ENCODE measurements at places on chromosomes 7 and 10. TPM values are rescaled to one million over a fixed set of nuclear protein-coding genes. Genes with fewer than 3 reads are reported as not detected.

MYH16 gene
- total RNA-seq: under 0.01 TPM

AGR2 gene
- not detected for total RNA-seq

SPACDR gene
- total RNA-seq: 0.36 TPM

- DNase-seq: no peak
Observed at GRCh38 chr7:55563596-55564325, 8.5 kb downstream of the VOPP1 start.

ORAI2 gene
- 57.5 TPM for total RNA-seq

FOXI2 gene
- total RNA-seq: not detected

- DNase-seq: no peak
Observed at GRCh38 chr10:129910861-129911260, 53.2 kb downstream of the EBF3 start.

FXYD4 gene
- total RNA-seq: not detected

DNA sequence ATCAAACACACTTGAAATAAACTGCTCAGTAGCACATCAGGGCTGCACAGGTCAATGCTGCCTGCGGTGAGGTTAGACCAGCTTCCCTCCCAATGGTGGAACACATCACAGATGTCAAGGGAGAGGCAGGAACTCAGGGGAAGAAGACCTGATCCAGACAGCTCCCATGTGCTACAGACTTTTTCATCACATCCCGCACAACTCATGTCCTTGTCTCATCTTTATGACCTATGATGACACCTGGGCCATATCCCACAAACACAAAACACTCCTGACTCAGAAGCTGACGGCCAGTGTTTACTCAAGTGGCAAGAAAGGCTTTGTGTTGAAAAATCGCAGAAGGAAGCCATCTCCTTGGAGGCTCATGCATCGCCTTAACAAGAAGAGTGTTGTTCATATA is 91.6 kb downstream of the HTR5A start:
- DNase-seq: no peak

STN1 gene
- 20.6 TPM for total RNA-seq

- no peak for DNase-seq
Observed at GRCh38 chr10:100528921-100529474, 673 bp downstream of the NDUFB8 start.

DHX32 gene
- total RNA-seq: 52.8 TPM

LRRTM3 gene
- not detected for total RNA-seq

DNA sequence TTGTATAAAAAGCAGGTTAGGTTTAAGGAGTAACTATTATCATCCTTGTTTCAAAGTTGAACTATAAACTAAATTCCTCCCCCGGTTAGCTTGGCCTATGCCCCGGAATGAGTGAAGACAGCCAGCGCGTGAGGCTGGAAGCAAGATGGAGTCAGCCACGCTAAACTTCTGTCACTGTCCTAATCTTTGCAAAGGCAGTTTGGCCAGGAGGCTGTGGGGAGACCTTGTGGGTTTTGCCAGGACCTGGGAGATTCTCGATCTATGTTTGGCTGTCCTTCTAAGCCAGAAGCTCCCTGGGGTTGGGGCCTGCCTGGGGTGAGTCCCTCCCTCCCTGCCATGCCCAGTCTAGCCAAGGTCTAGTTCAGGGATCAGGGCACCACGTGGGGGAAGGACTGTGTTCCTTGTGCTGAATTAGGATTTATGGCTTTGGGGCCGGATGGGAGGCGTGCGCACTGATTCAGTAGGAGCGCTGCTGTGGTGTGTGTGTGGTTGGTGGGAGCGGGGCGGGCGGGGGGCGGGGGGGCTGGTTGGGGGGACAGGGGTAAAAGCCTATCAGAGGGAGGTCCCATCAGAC is 871 bp upstream of the GTF2IRD1 start:
- peak; percentile 96 for DNase-seq

DNA sequence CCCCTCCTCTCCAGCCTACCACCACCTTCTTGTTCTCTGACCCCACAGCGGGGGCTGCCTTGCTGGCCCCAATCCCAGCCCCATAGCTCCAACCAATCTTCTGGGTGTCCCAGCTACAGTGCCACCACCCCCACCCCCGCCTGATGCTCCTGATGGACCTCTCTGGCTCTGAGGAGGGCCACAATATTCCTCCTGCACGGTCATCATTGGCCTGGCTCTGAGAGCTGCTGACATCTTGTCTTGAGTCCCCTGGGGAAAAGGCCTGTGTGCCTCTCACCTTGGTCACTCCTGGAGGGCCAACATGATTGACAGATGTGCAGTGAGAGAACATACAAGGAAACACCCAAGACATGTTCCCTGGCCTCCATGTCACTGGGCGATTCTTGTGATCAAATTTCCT is 7.6 kb downstream of the GDF2 start:
- DNase-seq: peak; percentile 58

ZNF277 gene
- total RNA-seq: 69.8 TPM

- DNase-seq: no peak
Observed at GRCh38 chr10:77451886-77452285, 185.7 kb downstream of the KCNMA1 start.

ZNRF2 gene
- total RNA-seq: 12.7 TPM

GRCh38 chr7:102275123-102275703 is 11.5 kb upstream of the SH2B2 start:
- no peak for DNase-seq

All from osteoblast (primary cell).